ENCODE measurements at places on chromosomes 1 and 21.

DNA sequence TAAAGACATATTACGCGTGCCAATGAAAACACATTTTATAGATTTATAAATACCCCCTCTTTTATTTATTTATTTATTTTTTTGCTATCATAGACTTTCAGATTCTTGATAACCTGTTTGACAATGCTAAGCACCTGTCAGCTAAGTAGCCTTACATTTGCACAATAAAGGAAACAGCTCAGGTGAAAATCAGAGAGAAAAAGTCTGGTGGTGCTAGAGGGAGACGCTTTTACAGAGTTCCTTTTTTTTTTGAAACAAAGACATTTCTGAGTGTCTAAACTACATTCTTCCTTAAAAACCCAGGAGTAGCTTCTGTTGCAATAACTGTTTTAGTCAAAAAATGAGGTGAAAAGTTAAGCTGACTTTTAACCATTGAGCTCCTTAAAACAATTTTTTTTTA is 1611.6 kb downstream of the NCAM2 start:
- DNase-seq, result no peak

DNA sequence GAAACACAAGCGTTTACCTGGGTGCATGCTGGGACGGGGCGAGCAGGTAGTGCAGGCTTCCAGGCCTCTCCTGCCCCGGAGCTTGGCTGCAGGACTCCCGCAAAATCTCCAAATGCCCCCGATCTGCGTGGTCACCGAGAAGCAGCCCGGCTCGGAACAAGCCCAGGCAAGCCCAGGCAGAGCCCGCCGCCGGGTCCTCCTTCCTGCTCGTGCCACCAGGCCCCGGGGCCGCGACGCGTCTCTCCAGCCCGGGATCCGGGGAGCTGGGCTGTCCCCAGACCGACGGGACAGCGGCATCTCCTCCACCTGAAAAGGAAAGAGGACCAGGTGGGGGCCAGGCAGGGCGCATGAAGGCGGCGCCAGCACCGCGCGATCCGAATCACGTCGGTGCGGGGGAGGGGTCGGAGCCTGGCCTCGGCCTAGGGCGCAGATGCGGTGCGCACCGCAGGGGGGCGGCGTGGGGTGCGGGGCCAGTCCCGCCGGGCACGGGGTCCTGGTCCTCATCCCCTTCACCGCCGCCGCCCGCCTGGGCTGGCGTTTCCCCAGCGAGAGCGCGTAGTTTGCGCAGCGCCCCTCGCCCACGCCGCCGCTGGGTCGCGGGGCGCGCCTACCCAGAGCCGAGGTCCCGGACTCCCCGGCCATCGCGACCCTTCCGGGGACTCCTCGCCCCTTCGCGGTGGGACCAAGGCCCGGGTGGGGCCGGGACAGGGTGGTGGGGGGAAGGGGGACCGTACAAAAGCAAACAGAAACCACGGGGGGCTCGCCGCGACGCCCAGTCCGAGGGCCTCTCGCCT is 52.4 kb upstream of the H6PD start:
- DNase-seq, result no peak

GRCh38 chr1:8169364-8170058 is 143.4 kb upstream of the ERRFI1 start:
- no peak for DNase-seq

DNA sequence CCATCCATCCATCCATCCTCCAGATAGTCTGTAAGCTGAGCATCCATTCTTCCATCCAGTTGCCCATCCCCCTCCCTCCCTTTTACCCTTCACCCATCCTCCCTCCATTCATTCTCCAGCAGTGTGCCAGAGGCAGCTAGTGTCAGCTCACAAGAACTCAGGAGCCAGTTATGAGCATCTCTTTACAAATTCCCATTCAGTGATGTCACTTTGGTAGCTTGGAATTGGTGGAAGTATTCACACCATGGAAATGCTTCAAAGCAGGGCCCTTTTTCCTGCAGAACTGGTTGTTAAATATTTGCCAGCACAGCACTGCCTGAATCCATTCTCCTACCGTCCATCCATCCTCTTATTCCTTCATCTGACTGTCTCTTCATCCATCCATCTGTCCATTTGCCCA is 72.5 kb downstream of the ARHGEF10L start:
- no peak for DNase-seq

DNA sequence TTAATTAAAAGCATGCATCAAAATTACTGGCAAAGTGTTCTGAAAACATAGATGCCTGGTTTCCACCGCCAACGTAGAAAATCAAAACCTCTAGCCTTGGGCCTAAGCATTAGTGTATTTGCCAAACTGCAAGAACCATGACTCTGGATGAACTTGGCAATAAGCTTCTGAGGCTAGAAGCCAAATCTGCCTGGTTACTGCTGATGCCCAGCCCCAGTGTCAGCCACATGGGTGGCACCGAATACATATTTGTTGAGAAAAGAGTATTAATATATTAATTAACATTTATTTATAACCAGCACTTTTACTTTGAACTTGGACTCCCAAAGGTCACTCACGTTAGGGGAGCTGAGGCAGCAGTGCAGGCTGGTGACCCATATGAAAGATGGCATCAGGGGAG is 140.6 kb upstream of the HMGB4 start:
- no peak for DNase-seq

- DNase-seq, result no peak
These were observed 12.1 kb upstream of the GBP6 start for GRCh38 chr1:89351597-89352311.

GRCh38 chr1:50419907-50420677 is 3.2 kb downstream of the DMRTA2 start:
- DNase-seq, result no peak

DNA sequence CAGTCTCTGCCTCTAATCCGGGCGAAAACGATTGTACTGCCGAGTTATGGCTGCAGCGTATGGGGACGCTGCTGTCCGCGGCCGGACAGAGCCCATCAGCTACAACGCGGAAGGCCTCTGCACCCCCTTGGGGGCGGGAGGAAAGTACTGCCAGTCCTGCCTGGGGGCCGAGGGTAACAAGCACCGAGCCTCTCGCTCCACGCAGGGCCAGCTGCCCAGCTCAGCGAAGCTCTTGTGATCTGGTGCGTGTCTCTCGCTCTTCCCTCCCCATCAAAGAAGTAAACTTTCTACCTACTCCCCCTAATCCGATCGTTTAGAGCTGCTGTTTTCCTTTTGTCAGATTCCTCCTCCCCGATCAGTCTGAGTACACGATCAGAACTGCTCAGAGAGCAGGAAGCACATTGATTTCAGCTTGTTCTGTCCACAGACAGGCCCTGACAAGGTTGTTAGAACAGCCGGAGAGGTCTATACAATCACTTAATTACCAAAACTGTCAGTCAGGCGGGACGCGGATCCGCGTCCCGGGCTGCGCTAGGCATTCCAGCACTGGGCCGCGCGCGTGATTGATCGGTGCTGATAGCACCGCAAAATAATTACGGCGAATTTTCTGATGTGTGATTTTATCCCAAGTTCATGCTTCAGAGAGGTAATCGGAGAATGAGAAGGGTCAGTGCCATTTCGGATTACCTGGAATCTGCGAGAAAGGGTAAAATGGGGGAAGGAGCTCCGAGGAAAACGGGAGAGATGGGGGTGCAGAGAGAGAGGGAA is 8.7 kb upstream of the BARHL2 start:
- DNase-seq, result no peak

DNA sequence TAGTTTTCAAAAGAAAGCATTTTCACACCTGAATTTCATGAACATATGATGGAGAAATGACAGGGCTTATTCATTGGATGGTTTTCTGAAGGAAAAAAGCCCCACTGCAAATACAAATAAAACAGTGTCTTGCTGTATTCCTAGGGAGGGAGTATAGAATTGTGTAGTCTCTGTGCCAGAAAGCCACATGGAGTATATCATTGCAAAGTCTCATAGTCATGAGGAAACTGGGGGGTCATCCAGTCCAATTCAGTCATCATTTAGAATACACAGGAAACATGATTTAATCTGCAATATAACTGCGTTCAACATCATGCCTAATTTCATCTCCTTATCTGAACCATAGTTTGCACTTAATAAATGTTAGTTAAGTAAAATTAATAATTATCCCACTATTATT is 222.3 kb downstream of the NTNG1 start:
- DNase-seq, result no peak

DNA sequence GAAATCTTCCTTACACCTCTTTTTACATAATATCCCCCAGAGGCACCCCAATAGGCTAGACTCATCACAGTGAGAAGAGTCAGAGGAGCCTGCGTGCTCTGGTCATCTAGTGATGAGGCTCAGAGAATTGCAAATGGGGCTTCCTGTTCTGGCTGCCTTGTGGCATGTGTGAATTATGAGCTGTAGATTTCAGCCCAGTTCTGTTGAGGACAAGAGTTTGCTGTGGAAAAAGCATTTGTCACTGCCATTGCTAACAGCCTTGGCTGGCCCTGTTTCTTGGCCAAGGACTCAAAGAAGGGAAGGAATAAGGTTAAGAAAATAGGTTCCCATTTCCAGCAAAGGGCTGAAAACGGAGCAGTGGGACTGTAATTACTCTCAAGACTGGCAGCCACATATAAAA is 30.7 kb downstream of the MRAP start:
- DNase-seq, result no peak

- no peak for DNase-seq
These were observed 80.3 kb downstream of the NFIA start for GRCh38 chr1:61162520-61163258.
